ENCODE measurements at places on chromosomes 4 and X. TPM values are rescaled to one million over a fixed set of nuclear protein-coding genes. Genes with fewer than 3 reads are reported as not detected.
A peak's percentile ranks its signal among the peaks of the same experiment; 100 is the strongest.

DNA sequence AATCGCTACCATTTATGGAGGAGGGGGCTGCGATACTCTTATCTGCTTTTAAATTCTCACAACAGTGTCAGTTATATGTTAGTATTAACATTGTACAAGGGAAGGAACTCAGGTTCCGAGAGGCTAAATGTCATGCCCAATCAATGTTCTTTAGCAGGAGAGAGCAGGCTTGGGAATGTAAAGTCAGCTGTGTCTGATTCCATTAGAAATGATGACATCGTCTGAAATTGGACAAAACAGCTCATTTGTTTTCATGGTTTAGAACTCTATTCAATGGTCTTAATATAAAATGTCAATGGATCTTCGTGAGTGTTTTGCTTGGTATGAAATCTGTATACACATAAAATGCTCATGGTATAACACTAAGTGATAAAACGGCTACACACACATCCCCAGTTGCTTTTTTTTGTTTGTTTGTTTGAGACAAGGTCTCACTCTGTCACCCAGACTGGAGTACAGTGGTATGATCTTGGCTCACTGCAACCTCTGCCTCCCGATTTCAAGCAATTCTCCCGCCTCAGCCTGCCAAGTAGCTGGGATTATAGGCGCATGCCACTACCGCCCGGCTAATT, 11.9 kb upstream of the SH3KBP1 start:
- DNase-seq: no peak

- DNase-seq: peak; percentile 6
Observed at GRCh38 chrX:83759872-83760271, 101.1 kb upstream of the CYLC1 start.

The CT55 gene
- 0.10 TPM for polyA plus RNA-seq

- DNase-seq: no peak
Observed at GRCh38 chrX:153626025-153626633, 20.9 kb upstream of the DUSP9 start.

The QRFPR gene
- 1.5 TPM for polyA plus RNA-seq

The HCFC1 gene
- polyA plus RNA-seq: 43.2 TPM

DNA sequence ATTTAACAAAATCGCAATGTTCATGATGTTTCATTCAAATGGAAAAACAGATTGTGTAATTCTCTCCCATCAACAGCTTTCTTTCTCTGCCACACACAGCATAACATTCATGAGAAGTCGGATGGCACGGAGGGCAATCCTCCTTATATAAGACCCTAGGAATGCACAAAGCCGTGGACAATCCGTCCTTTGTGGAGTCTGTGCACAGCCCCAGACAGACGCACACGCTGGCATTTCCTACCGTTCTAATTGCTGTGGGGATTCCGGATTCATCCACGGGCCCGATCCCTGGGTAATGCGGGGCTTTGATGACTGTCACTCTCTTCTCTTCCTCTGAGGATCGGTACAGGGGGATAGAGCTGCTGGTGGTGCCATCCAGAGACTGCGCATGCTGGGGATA, 121.9 kb upstream of the PDLIM3 start:
- DNase-seq: no peak

DNA sequence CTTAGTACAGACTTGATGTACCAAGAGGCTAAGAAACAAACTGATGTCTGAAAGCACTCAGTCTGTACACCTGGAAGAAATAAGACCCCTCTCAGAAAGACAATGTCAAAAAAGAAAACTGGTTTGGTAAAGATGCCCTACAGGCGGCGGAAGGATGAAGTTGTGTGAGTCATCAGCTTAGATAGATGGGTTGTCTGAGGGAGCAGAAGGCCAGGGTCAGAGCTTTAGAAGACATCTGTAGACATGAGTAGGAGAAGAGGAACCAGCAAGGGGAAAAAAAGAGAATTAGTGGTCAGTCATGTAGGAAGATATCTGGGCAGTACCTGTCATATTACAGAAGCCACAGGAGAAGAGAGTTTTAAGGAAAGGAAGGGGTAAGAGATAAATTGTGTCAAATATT, 8.3 kb downstream of the SRPX2 start:
- no peak for DNase-seq

- DNase-seq: no peak
Observed at GRCh38 chr4:100969925-100970324, 377.4 kb downstream of the PPP3CA start.

GRCh38 chrX:110415440-110416170, 57.0 kb downstream of the RTL9 start:
- no peak for DNase-seq

Data from left kidney (tissue), 8 donors.